GM23338 (cell line): ENCODE measurements at places on chromosomes 4 and X. TPM values are rescaled to one million over a fixed set of nuclear protein-coding genes. Genes with fewer than 3 reads are reported as not detected.

- no peak for DNase-seq
These were observed 50.4 kb downstream of the CCDC160 start for GRCh38 chrX:134287346-134287745.

GRCh38 chrX:10482261-10482660, 138.1 kb downstream of the MID1 start:
- DNase-seq = no peak

Gene NRK
- total RNA-seq = 15.0 and 16.2 TPM in 2 replicates

Gene IGFBP7
- total RNA-seq = 0.49 TPM in 1 of 2 replicates, not detected in the other

DNA sequence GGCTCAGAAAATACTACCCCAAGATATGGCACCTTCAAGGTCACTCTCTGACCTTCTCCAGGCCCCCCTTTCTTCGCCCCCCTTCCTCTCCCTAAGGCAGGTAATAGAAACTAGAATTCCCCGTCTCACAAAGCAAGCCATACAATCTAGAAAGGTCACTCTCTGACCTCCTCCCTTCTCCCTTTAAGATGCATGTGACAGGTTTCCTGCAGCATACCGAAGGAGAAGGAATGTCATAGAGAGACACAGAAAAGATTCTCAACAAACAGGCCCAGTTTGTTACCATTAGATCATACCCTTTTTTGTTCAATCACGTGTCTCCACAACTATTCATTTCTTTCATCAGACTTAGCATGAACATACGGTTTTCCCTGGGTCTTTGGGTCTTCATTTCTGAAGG, 51.2 kb upstream of the RBMXL3 start:
- peak; percentile 30 for DNase-seq

- DNase-seq = no peak
These were observed 87.9 kb downstream of the TET2 start for GRCh38 chr4:105234582-105234981.

GRCh38 chr4:47837908-47838294, at the start of gene CORIN:
Gene CORIN, minus strand, starts transcription at chr4:47838067. Its CDS starts 118 bp downstream, at chr4:47837949.
- peak; percentile 2 for DNase-seq

GRCh38 chrX:153622661-153623309, 23.8 kb upstream of the CCNQ start:
- no peak for DNase-seq

Gene PLA2G12A
- total RNA-seq = 20.9 and 30.8 TPM in 2 replicates

Gene CT45A5
- total RNA-seq = not detected in 2 replicates

DNA sequence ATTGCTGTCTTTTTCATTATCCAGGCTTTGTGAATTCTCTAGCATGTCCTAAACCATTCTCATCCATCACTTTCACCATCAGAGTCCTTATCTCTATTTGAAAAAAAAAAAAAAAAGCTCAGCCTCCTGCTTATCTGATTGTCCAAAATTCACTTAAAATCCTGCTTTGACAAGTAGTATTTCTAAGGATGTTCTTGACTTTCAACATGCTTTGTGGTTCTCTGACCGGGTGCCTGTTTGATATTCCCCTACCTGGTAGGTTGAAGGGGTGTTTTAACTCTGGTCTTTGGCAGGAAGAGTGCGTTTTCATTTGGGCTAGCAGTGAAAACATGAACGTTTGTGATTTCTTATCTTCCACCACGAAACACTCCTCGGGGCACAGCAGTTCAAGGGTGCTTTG, 17.3 kb upstream of the BBS12 start:
- DNase-seq = no peak

Gene SCML2
- total RNA-seq = 21.5 and 26.2 TPM in 2 replicates

DNA sequence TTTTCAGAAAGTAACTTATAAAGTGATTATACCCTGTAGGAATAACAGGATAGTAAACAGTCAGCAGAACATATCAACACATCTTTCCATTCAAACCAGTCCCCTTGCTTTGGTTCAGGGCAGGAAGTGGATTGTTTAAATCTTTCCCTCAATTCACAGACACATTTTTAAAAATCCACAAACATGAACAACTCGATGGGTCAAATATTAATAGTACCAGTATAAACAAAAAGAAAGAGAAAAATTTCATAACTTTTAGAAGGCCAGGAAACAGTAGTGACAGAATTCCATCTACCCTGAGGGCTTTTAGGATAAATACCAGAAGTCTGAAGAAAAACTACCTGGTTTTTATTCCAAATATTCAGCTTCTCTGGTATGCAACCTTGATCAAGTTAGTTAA, 1072.8 kb upstream of the PABPC4L start:
- no peak for DNase-seq

- DNase-seq = peak; percentile 89
These were observed at the start of gene SEL1L3 for GRCh38 chr4:25862411-25863346. Gene SEL1L3, minus strand, starts transcription at chr4:25862988. Its CDS starts 152 bp downstream, at chr4:25862836.

DNA sequence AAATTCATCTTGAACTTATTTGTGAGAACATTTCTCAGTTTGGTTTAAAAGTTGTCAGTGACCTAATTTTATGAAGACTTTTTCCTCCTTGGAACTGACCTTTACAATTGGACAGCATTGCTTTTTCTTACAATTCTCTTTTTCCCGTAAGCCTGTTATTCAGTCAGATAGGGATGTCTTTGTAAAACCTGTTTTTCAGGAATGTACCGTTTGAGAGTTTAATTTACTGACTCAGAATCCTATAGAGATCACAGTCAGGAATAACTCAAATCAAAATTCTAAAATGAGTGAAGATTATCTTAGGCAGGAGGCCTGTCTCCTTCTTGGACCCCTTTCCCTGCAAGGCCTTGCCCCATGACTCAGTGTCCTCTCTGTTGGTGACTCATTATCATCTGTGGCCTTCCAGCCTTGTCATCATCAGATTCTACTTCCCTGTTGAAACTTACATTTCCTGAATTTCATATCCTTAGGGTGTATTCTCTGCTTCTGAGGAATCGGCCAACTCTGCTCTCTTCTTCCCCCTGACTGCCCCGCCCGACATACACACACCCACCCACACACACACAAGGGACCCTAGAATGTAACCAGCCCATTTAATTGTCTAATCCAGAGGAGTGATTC, 99.8 kb downstream of the ARHGAP10 start:
- no peak for DNase-seq

Gene CDKL5
- 13.7 and 14.1 TPM in 2 replicates for total RNA-seq

GRCh38 chr4:1767061-1767769, 25.9 kb upstream of the FGFR3 start:
- DNase-seq = peak; percentile 76

- DNase-seq = peak; percentile 61
These were observed 163.9 kb downstream of the KDR start for GRCh38 chr4:54961357-54961975.

Gene TSC22D3
- total RNA-seq = 10.9 and 20.0 TPM in 2 replicates

GRCh38 chr4:170128219-170128804, 38.6 kb upstream of the AADAT start:
- no peak for DNase-seq

DNA sequence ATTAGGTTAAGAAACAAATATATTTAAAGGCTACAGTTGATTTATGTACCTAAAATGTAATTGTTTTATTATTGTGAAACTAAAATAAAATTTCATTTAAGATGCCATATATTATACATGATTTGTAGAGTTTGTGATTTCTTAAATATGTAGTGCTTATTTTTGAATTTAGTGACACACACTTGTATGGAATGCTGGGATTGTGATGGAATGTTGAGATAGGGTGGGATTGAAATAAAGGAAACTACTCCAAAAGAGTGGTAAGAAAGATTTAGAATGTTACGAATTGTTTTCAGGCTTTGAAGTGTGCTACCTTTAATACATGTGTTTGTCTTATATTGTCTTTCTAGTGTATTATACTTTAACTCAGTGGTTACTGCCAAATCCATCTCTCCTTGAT, 330.3 kb upstream of the PITX2 start:
- no peak for DNase-seq

DNA sequence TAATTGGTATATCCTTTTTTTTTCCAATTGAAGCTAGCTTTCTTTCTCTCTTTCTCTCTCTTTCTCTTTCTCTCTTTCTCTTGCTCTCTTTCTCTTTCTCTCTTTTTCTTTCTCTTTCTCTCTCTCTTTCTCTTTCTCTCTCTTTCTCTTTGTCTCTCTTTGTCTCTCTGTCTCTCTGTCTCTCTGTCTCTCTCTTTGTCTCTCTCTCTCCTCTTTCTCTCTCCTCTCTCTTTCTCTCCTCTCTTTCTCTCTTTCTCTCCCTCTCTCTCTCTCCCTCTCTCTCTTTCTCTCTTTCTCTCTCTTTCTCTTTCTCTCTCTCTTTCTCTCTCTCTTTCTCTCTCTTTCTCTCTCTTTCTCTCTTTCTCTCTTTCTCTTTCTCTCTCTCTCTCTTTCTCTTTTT, 66.6 kb downstream of the ASMT start:
- no peak for DNase-seq

DNA sequence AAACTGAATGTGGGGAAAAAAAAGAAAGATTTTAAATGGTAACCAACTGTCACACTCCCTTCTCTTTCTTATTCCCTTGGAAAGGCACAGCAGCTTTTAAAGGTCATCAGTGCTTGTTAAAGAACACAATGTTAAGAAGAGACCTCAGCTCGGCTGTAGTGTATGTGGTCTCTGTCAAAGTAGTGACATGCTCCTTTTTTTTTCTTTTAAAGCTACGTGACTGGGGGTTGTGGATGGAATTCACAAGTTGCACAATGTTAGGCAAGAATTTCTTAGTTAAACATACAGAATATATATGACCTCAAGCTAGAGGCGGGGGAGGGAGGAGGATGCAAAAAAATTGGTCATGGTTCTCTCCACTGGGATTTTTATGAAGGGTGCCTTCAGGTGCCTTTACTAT, 45.6 kb downstream of the OCRL start:
- no peak for DNase-seq

DNA sequence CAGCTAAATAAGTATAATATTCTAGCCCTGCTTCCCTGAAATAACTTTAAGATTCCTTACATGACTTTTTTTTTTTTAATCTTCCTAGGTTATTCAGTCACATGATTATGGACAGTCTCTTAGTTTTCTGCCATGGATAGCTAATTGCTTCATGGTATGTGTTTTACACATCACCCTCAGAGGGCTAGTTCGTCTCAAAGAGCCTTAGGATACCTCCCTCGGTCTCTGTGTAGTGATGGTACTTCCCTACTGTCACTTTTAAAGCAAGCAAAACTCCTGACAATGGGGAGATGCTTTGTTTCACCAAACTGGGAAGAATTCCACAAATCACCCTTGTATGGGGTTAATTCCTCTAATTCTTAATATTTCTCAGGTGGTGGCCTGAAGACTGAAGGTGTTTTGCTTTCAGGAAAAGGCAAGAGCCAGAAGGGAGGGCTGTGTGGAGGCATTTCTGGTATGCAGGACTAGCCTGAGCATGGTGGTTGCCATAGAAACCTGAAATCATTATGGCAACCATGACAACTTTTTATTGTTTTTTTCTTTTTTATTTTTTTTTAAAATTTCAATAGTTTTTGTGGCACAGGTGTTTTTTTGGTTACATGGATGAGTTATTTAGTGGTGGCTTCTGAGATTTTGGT, 70.4 kb downstream of the BEX3 start:
- DNase-seq = peak; percentile 80

DNA sequence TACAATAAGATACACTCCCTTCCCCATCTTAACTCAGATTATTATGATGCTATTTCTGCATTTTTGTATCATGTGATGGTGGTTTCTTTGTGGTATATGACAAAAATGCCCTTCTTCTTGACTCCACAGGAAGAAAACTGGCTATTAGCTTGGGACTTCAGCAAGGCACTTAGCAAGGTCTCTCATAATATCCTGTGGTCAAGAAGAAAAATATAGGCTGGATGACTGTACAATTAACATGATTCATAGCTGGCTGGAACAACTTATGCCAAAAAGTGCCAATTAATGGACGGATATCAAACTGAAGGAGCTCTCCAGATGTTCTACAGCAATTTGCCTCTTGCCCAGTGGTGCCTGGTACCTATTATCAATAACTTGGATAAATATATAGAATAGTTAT, 2.3 kb upstream of the MID1IP1 start:
- DNase-seq = no peak

GRCh38 chrX:125398959-125399440, 79.3 kb downstream of the TEX13C start:
- DNase-seq = no peak

Gene P2RY8
- total RNA-seq = 0.23 TPM in 1 of 2 replicates, not detected in the other

GRCh38 chrX:9676738-9677097, 88.9 kb downstream of the GPR143 start:
- no peak for DNase-seq

- no peak for DNase-seq
These were observed 4.0 kb upstream of the KCNIP4 start for GRCh38 chr4:21952549-21952948.

DNA sequence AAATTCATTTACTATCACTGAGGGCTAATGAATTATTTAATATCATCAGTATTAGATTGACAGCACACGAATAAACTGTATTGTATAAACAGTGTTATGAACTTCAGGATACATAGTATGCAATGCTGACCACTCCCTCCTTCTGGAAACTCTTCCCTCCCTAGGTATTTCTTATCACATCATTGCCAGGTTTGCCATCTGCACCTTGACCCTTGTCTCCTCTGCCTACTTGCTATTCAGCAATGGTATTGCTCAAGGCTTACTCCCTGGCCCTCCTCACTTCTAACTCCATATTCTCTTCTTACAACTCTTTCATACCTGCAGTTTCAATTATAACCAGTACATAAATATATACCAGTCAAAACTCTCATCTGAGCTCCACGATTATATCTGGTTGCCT, 38.9 kb downstream of the ATP8A1 start:
- no peak for DNase-seq

DNA sequence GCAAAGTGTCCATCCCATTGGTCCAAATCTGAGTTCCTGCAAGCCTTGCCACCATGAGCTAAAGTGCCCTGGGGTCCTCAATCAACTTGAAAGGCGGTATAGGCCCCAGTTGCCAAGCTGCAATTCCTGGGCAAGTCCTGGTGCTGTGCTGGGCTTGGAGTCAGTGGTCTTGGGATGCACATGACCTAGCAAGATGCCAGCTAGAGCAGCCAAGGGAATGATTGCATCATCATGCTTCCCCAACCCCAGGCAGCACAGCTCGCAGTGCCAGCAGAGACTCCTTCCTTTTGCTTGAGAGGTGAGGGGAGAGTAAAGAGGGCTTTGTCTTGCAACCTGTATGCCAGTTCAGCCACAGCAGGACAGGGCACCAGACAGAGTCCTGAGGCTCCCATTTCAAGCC, 50.5 kb downstream of the KCNIP4 start:
- DNase-seq = no peak

DNA sequence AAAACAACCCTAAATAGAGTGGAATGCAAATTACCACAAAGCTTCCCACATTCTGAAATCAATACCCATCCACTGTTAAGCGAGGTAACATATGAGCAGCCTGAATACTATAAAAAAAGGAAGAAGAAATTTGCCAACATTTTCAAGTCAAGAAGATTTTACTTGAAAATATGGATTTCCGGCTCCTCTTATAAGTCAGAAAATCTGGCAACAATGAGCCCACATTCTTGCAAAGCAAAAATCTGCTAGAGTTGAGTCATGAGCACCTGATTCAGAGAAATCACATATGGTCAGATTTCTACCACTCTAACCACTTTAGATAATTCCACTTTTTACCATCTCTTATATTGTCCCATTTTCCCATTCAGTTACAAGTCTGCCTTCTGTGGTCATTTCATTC, 395.7 kb downstream of the DTHD1 start:
- DNase-seq = no peak

DNA sequence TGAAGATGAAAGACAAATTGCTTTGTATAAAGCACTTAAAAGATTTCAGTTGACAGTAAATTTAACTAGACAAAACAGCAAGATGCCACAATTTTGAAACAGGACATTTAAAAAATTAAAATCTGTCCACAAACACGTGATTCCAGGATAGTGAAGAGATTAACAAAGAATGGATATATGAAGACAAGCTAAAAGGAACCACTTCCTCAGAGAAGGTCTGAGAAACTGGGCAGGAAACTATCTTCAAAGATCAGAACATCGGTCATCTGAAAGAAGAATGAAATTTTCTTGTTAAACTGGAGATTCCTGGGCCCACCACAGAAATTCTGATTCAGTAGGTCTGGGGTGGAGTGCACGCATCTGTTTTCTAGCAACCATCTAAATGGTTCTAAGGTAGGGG, 1.4 kb downstream of the RWDD4 start:
- DNase-seq = no peak

Gene GRID2
- total RNA-seq = 65.4 and 74.5 TPM in 2 replicates
